ENCODE measurements at places on chromosomes 7 and 10. TPM values are rescaled to one million over a fixed set of nuclear protein-coding genes. Genes with fewer than 3 reads are reported as not detected.

Gene AFAP1L2
- 1.9 TPM for total RNA-seq

Gene TAC1
- not detected for total RNA-seq

Gene FAM241B
- 0.18 TPM for total RNA-seq

Gene CYP2C19
- total RNA-seq, result not detected

Gene PKD2L1
- total RNA-seq, result not detected

Gene LRRC18
- total RNA-seq, result not detected

Gene SNCG
- total RNA-seq, result 74.1 TPM

Gene CRTAC1
- 0.28 TPM for total RNA-seq

Gene VAX1
- total RNA-seq, result not detected

Gene MLXIPL
- not detected for total RNA-seq

Gene PDZD7
- 0.27 TPM for total RNA-seq

Gene DPYSL4
- total RNA-seq, result 14.7 TPM

Gene MKRN1
- total RNA-seq, result 59.7 TPM

Gene CYP26C1
- 0.47 TPM for total RNA-seq

Gene ABHD11
- total RNA-seq, result 9.4 TPM

Gene KRIT1
- total RNA-seq, result 37.2 TPM

Gene RNF133
- 0.72 TPM for total RNA-seq

Gene UMAD1
- total RNA-seq, result 4.8 TPM

Gene PPP1R3A
- not detected for total RNA-seq

Gene PCGF6
- total RNA-seq, result 11.7 TPM

Gene ZCWPW1
- 0.85 TPM for total RNA-seq

Gene SCART1
- total RNA-seq, result 1.3 TPM

Gene CCDC172
- not detected for total RNA-seq
